ENCODE measurements at places on chromosomes 4 and X.

- no peak for DNase-seq
Measured at GRCh38 chrX:68420559-68420958, 12.7 kb downstream of the OPHN1 start.

DNA sequence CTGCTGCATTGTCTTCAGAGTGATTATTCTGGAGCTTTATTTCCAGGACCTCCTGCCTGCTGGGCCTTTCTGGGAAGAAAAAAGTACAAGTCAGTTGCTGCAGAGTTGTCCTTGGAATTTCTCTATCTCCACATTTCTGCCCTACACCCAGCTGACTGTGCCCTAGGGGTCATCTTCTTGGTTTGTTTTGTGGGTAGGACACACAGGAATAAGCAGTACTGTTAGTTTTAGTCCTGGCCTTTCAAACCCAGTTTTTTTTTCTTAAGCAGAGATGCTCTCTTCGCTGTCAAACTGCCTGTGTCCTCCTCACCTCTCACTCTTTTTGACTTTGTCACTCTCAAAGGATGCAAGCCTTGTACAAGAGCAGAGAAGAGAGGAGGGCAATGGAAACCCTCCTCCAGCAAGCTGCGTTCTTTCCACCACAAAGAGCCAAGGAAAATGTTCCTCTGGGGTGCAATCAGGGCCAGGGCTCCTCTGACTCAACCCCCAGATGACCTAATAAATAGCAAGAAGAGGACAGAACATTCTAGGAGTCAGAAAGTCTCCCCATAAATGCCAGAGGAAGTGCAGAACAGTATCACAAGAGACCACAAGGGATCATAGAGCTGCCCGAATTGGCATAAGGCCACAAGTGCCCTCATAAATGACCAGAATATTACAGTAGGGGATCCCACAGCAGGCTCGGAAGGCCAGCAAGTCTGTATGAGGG lies 186.2 kb downstream of the RCHY1 start:
- no peak for DNase-seq

DNA sequence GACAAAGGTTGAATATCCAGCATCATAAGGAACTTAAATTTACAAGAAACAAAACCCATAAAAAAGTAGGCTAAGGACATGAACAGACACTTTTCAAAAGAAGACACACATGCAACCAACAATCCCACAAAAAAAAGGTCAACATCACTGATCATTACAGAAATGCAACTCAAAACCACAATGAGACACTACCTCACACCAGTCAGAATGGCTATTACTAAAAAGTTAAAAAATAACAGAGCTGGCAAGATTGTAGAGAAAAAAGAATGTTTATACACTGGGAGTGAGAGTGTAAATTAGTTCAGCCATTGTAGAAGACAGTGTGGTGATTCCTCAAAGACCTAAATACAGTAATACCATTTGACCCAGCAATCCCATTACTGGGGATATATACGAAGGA lies 474.7 kb downstream of the TRIML1 start:
- no peak for DNase-seq

GRCh38 chrX:136112778-136113177 lies 34.6 kb upstream of the FHL1 start:
- DNase-seq: no peak

- DNase-seq: no peak
Measured at GRCh38 chrX:2654436-2655340, 36.4 kb upstream of the CD99 start.

DNA sequence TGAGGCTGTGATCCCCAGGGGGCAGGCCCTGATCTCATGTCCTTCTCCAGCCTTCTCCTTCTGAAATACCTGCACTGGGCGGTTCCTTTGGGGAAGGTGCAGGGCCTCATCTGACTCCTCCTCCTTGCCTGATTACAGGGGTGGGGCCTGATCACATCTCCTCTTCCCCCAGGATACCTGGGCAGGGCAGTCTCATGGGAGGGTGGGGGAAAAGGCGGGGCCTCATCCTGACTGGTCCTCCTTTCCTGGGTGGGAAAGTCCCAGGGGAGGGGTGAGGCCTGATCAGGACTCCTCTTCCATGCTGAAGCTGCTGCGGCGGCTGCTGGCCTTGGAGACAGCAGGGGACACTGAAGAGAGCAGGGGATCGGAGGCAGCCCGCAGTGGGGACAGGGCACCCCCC lies 13.3 kb downstream of the TFE3 start:
- no peak for DNase-seq

DNA sequence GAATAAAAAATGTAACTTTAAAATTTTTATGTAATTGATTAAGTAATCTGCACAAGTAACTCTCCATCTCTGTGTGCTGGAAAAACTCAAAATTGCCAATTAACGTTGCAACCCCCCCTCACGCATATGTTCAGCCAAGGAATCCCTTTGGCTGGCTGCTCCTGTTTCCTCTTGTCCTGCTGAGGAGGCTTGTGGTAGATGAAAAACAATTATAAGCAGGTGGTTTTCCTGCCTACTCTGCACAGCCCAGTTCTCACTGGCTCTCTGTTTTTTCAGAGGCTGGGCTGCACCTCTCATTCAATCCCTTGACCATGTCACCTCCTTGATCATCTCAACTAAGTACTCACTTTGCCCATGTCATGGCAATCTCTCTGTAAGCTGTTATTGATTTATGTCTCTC lies 1068.4 kb downstream of the ARAP2 start:
- no peak for DNase-seq

GRCh38 chrX:17214962-17215361 lies 160.0 kb upstream of the NHS start:
- no peak for DNase-seq

GRCh38 chr4:53990641-53991040 lies 73.8 kb downstream of the CHIC2 start:
- no peak for DNase-seq

DNA sequence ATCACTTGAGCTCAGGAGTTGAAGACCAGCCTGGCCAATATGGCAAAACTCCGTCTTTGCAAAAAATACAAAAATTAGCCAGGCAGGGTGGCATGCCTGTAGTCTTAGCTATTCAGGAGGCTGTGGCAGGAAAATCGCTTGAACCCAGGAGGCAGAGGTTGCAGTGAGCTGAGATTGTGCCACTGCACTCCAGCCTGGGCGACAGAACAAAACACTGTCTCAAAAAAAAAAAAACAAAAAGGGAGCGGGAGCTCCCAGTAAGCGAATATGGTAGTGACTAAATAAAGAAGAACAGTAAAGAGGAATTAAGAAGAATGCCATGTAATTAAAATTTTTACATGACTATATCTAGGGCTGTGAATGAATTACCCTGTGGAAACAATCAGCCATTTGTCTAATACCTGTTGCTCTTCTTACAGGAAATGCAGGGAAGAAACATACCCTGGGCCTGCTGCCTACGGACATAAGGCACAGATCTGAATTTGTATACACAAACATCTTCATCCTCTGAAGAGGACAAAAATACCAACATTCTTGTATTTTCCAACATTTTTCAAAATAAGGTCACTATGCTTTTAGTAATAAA lies 11.4 kb downstream of the WDFY3 start:
- DNase-seq: no peak

DNA sequence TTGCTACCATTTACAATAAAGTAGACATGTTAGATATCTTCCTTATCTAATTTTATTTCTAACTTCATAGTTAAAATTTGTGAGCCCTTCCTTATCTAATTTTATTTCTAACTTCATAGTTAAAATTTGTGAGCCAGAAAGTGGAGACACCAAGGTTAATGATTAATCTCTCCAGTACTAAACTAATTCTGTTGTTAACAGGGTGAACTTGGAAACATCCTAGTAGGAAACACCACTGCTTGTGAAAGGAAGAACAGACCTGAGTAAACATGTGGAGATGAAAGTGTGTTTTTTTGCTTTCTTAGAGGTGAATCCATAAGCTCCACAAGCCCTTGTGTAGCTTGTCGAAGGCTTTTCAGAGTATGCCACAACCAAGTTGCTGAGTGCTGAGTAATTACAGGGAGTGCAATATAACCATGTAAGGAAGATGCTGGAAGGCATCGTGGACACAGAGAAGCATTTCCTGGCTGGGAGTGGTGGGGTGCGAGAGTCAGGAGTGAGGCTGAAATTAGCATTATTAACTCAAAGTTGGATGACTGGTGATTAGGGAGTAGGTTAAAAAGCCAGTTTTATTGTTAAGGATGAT lies 118.6 kb upstream of the NEIL3 start:
- DNase-seq: no peak

DNA sequence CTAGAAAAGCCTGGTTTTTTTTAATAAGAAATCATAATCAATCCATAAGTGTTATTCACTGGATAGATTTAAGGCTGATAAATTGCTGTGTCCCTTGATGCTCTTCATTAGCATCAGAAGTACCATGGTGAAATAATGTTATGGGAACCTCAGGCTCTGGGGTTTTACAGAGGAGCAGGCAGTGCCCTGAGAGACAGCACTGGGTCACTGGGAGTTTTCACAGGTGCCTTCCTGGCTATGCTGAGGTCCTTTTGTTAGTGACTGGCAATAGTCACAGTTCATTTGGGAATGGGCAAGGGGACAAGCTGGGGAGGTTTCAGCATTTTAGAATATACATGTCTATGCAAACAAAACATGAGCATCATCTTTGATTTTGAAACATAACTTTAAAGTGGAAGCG lies 38.6 kb downstream of the ANK2 start:
- no peak for DNase-seq

- DNase-seq: no peak
Measured at GRCh38 chr4:53307210-53307609, 58.7 kb downstream of the SCFD2 start.

DNA sequence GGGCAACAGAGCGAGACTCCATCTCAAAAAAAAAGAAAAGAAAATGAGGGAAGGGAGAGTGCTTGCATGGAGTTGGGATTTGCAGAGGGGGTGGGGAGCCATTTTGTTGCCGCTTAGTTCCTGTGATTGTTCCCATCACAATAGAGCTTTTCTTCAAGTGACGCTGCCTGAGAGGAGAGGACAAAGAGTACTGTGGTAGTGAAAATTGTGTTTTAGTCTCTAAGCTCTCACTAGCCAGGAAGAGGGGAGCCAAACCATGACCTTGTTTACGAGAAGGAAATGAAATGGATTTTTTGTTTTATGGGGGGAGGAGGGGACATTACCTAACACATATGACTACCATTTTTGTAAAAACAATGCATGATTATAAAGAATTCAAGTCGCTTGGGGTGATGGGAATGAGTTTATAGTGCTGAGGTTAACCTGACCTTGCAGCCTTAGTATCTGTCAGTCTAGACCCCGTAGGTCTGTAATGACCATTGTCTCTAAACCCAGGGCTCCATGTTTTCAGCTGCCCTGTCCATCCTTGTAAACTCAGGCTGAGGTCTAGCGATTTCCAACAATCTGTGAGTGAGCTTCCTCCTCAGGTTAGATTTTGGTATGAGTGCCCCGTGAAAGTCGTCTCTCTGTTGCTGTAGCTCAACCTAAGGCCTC lies 18.8 kb downstream of the SRD5A3 start:
- DNase-seq: no peak

GRCh38 chrX:42976746-42977366 lies 198.9 kb upstream of the PPP1R2C start:
- DNase-seq: no peak

DNA sequence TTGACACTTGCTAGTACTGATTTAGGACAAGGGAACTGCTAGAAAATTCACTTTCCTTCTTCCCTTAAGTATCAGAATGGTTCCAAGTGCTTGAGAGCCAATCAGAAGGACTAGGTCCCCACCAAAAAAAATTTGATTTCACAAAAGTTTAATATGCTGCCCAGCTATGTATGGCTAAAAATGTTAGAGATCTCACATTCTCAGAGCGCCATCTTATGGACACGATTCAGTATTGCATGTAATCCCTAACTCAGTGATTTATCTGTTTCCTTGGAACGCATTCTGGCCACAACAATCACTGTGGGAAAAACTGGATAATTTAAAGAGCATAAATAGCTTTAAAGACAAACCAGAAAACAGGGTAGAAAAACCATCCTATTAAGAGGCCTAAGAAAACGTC lies 255.1 kb upstream of the GPC4 start:
- DNase-seq: no peak

- DNase-seq: no peak
Measured at GRCh38 chr4:5969336-5969735, 48.9 kb downstream of the C4orf50 start.

GRCh38 chrX:50712777-50713176 lies 101.2 kb downstream of the SHROOM4 start:
- DNase-seq: no peak

DNA sequence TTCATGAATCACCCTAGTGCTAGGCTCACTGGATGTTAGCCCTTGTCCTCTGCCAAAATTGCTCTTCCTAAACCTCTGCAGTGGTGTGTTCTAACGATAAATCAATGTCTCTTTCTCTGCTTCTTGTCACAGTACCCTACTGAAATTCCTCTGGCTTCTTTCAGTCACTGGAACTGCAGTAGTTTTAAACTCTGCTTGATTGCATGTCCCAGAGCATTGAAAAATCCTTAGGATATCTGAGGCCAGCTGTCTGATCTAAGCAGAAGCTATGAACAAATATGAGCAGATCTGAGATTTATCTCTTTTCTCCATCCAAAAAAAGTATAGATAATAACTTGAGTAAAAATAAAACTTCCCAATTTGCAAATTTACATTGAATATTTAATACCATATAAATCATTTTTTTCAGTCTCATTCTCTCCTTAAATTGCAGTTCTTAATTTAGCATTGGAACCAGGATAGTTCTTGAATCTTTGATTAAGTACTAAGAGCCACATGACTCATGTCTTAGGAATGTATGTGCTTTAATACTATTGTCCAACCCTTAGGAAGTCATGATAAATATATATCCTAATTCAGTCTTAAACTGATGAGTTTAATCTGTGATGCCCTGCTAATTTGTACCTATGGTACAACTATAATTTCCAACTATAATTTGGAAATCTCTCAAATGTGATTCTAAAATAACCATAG lies 169.7 kb downstream of the PDHA2 start:
- no peak for DNase-seq

DNA sequence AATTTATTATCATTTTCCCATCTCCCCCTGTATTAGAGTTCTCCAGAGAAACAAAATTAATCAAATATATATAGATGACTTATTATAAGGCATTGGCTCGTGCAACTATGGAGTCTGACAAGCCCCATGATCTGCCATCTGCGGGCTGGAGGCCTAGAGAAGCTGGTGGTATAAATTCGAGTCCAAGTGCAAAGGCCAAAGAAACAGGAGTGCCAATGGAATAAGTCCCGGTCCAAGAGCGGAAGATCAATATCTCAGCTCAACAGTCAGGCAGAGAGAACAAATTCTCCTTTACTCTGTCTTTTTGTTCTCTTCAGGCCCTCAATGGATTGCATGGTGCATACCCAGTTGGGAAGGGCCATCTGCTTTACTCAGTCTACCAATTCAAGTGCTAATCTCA lies 178.8 kb downstream of the NWD2 start:
- no peak for DNase-seq

GRCh38 chr4:127648061-127648460 lies 15.3 kb downstream of the INTU start:
- DNase-seq: no peak

GRCh38 chr4:119597377-119597776 lies 31.2 kb downstream of the PDE5A start:
- no peak for DNase-seq

All from stimulated activated CD4-positive, alpha-beta T cell treated with anti-CD3 and anti-CD28 coated beads, TNF-alpha, amount 100 ng/mL, for 4 hours (primary cell).